Sigmoid colon (tissue), 7 donors: ENCODE measurements at places on chromosomes 1 and 21. TPM values are rescaled to one million over a fixed set of nuclear protein-coding genes. Genes with fewer than 3 reads are reported as not detected.

DNA sequence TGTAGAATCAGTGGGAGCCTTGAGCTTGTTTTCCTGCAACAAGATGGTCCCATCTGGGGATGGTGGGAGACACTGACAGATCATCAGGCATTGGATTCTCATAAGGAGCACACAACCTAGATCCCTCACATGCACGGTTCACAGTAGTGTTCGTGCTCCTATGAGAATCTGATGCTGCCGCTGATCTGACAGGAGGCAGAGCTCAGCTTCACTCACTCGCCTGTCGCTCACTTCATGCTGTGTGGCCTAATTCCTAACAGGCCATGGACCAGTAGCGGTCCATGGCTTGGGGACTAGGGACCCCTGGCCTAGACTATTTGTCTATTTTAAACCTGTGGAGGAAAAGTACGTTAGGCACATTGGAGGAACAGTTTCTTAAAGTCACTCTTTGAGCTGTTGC lies 140.0 kb downstream of the EDEM3 start:
- H3K4me1 ChIP-seq, result no peaks in the 10 kb centered on the region
- H3K27me3 ChIP-seq, result no peaks in the 10 kb centered on the region
- no peak for DNase-seq
- H3K27ac ChIP-seq, result peak overlapping the region; percentile 56

GRCh38 chr1:107563441-107563840 lies 401.5 kb downstream of the VAV3 start:
- no peaks in the 10 kb centered on the region for H3K27me3 ChIP-seq
- H3K4me3 ChIP-seq, result no peak overlapping the region
- no peak overlapping the region for H3K27ac ChIP-seq
- DNase-seq, result no peak
- H3K36me3 ChIP-seq, result no peaks in the 10 kb centered on the region

- no peaks in the 10 kb centered on the region for H3K4me1 ChIP-seq
- no peaks in the 10 kb centered on the region for H3K27me3 ChIP-seq
- DNase-seq, result no peak
- no peak overlapping the region for H3K27ac ChIP-seq
- no peak overlapping the region for H3K4me3 ChIP-seq
Measured at GRCh38 chr1:211722277-211723175, 47.1 kb upstream of the NEK2 start.

DNA sequence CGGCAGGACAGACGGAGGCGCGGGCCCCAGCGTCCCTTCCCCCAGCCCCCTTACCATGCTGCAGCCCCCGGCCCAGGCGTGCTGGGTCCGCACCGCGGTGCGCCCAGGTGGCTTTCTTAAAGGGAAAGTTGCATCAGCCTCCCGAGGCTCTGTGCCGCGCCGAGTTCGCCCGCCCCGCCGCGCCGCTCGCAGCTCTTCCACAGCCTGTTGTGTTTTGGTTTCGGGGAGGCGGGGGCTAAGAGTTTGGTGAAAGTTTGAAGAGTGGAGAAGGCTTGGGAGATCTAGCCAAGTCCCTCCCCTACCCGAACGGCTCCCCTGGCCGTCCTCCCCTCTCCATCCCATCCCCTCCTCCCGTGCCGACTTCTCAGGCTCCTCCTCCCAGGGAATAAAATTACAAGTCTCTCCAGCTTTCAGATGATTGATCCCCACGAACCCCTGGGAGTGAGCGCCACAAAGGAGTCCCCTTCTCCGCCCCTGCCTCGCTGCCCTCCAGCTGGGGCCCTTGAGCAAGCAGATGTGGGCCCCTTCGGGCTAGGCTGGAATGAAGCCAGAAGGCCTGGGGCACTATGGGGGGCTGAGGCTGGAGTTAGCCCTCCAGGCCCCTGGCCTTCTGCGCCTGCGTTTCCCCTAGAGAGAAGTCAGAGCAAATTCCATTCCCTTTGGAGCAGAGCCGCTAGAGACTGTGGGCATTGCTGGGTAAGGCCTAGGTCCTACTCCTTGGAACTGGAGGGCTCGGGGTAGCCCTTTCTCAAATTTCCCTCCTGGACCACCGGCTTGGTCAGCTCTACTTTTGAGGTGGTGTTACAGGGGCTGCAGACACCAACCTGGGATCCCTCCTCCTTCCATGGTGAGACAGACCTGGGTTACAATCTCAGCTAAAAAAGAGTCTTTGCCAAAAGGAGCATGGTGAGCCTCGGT lies at the start of gene SLC6A9:
SLC6A9 (minus strand) TSS at position 211 of the 918 bp plus-strand sequence. CDS start 7,185 bp downstream, outside the sequence.
- DNase-seq, result peak; percentile 91
- H3K4me3 ChIP-seq, result peak within 1 kb of the TSS; percentile 71
- H3K27ac ChIP-seq, result peak within 1 kb of the TSS; percentile 96
- peaks cover 47% of the 10 kb centered on the region for H3K4me1 ChIP-seq

DNA sequence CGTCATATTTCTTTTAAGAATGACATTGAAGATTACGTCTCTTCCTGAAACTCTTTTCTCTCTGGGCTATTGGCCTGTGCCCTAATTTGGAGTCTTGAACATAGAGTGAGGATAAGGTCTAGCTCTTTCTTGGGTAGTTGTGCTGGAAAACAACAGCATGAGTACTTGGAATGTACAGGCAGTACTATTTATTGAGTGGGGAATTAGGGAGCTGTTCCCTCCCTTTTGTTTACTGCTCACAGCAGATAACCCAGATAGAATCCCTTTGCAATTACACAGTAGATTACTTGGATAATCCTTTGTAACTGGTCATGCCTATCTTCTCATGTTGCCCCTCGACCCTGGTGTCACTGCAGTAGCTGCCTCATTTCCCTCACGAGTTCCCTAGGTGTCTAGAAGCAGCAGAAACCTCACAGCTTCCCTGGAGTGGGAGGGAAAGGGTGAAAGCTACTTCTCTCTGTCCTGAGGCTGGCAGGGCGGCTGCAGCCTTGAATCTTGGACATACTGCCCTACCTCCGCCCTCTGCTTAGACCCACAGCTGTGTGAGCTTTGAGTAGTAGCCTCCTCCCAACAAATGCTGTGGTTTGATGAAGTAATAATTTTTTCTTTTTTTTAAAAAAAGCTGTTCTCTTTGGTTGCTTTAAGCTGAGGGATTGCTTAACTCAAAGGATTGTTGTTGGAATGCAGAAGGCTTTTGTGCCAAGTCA lies 70.6 kb downstream of the FGGY start:
- H3K4me1 ChIP-seq, result peaks cover 8% of the 10 kb centered on the region
- DNase-seq, result peak; percentile 87
- H3K27ac ChIP-seq, result peak overlapping the region; percentile 45
- H3K27me3 ChIP-seq, result no peaks in the 10 kb centered on the region

- H3K4me1 ChIP-seq, result peaks cover 15% of the 10 kb centered on the region
- DNase-seq, result no peak
- peaks cover 19% of the 10 kb centered on the region for H3K36me3 ChIP-seq
- H3K27ac ChIP-seq, result no peak overlapping the region
- H3K27me3 ChIP-seq, result no peaks in the 10 kb centered on the region
Measured at GRCh38 chr1:2185880-2186855, 8.4 kb downstream of the FAAP20 start.

DNA sequence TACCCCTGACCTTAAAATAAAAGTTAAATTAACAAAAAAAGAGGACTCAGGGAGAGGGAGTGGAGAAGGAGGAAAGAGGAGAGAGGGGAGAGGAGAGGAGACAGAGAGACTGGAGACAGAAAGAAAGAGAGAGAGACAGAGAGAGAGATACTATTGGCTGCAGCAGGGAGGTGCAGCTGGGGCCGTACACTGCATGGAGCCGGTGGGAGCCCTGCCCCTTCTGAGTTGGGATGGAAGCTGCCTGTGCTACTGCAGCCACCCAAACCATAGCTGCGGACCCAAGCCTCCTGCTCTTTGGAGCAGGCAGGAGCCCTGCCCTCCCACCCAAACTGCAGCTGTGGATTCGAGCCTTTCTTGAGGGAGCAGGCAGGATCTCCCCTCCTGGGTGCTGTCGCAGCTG lies 32.7 kb upstream of the HP1BP3 start:
- no peak for DNase-seq
- H3K36me3 ChIP-seq, result peaks cover 48% of the 10 kb centered on the region
- H3K27me3 ChIP-seq, result no peaks in the 10 kb centered on the region
- no peak overlapping the region for H3K4me3 ChIP-seq
- H3K4me1 ChIP-seq, result no peaks in the 10 kb centered on the region

- no peaks in the 10 kb centered on the region for H3K36me3 ChIP-seq
- H3K4me1 ChIP-seq, result no peaks in the 10 kb centered on the region
- H3K27ac ChIP-seq, result no peak overlapping the region
- DNase-seq, result no peak
Measured at GRCh38 chr1:38534473-38534823, 325.1 kb downstream of the RRAGC start.

- H3K27me3 ChIP-seq, result no peaks in the 10 kb centered on the region
- H3K4me1 ChIP-seq, result no peaks in the 10 kb centered on the region
- no peaks in the 10 kb centered on the region for H3K36me3 ChIP-seq
Measured at GRCh38 chr1:93042187-93043056, 36.7 kb upstream of the MTF2 start.

DNA sequence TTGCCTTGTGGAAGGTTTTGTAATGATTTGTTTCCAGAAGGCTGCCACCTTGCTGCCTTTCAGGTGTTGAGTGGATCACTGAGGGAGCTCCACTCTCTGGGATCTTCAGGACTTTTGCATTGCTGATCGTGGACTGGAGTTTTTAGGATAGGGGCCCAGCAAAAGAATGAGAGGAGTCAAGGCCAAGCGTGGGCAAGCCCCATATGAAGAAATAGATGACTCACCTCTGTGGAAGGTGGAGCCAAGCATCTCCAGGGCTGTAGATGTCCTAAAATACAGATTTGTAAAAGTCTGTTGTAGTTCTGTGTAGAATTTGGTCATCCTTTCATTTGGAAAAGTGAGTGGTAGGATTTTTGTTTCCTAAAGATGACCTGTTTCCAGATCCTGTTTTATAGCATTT lies 67.0 kb downstream of the ST3GAL3 start:
- no peak for DNase-seq
- H3K27ac ChIP-seq, result no peak overlapping the region
- no peak overlapping the region for H3K4me3 ChIP-seq

DNA sequence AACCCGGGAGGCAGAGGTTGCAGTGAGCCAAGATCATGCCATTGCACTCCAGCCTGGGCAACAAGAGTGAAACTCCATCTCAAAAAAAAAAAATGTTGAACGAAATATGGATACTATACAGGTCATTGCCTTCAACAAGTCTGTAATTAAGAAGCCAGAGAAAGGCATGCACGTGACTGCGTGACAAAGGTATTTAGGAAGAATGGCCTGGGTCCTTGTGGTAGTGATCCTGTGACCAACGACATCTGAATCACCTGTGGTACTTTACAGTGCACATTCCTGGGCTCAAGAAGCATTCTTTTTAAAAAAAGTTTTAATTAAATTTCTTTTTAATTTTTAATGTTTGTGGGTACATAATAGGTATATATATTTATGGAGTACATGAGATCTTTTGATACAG lies 115.0 kb downstream of the GREM2 start:
- no peak overlapping the region for H3K4me3 ChIP-seq
- no peak for DNase-seq
- H3K4me1 ChIP-seq, result peaks cover 10% of the 10 kb centered on the region
- no peak overlapping the region for H3K27ac ChIP-seq
- H3K27me3 ChIP-seq, result no peaks in the 10 kb centered on the region

- DNase-seq, result no peak
- no peak overlapping the region for H3K4me3 ChIP-seq
- no peaks in the 10 kb centered on the region for H3K36me3 ChIP-seq
- no peaks in the 10 kb centered on the region for H3K4me1 ChIP-seq
- H3K27ac ChIP-seq, result no peak overlapping the region
Measured at GRCh38 chr1:43225168-43225567, 44.6 kb upstream of the TMEM125 start.

- no peak overlapping the region for H3K4me3 ChIP-seq
- no peak for DNase-seq
- no peaks in the 10 kb centered on the region for H3K27me3 ChIP-seq
- H3K36me3 ChIP-seq, result no peaks in the 10 kb centered on the region
Measured at GRCh38 chr1:58251430-58252073, 295.0 kb downstream of the OMA1 start.

DNA sequence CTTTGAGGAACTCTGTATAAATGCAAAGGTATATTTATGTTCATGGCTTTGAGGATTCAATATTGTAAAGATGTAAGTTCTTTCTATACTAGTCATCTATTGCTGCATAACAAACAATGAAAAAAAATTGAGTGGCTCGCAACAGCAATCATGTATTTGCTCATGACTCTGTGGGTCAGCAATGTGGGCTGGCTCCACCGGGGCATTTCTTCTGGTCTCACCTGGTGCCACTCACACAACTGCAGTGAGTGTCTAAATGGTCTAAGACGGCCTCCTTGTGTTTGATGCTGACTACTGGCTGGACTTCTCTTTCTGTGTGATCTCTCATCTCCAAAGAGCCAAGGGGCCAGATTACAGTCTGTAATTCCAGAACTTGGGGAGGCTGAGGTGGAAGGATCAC lies 45.1 kb upstream of the EXO1 start:
- H3K4me1 ChIP-seq, result no peaks in the 10 kb centered on the region
- no peak for DNase-seq
- no peak overlapping the region for H3K4me3 ChIP-seq
- no peak overlapping the region for H3K27ac ChIP-seq
- no peaks in the 10 kb centered on the region for H3K36me3 ChIP-seq

DNA sequence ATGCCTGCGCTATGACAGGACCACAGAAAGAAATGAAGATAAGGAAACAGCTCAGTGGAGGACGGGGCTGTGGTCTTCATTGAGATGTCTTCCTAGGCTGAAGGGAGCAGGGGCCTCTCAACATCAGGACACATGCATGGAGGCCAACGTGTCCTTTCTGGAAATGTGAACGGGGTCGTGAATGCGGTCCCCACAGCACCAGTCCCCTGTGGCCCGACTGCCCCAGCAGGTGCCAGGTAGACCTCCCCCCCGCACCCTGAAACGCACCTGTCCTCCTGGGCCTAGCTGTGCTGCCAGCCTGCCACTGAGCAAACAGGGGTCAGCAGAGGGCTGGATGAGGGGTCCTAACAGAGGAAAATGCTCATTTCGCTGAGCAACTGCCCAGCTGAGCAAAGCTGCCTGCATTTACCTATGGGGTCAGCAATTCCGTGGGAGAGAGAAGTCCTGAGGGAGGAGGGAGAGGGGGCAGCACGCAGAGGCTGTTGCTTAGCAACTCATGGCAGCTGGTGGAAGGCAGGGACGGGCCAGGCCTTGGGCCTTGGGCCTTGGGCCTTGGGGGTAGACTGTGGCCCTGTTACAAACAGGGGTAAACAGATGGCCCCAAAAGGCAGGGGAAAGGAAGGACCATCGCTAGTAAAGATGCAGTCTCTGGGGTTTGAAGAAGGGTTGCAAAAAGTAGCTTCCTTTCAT lies 77.4 kb downstream of the NPHP4 start:
- DNase-seq, result no peak
- H3K4me1 ChIP-seq, result peaks cover 6% of the 10 kb centered on the region
- no peaks in the 10 kb centered on the region for H3K27me3 ChIP-seq
- H3K4me3 ChIP-seq, result no peak overlapping the region

KLF17 gene
- polyA plus RNA-seq, result not detected

IFFO2 gene
- polyA plus RNA-seq, result 1.2 TPM

TNFRSF1B gene
- polyA plus RNA-seq, result 37.2 TPM

ZNF593OS gene
- 0.13 TPM for polyA plus RNA-seq

CYP4Z1 gene
- not detected for polyA plus RNA-seq

LCE3E gene
- not detected for polyA plus RNA-seq

SPRR2A gene
- not detected for polyA plus RNA-seq

TCHHL1 gene
- polyA plus RNA-seq, result not detected

ASPM gene
- polyA plus RNA-seq, result 0.60 TPM

RABGGTB gene
- polyA plus RNA-seq, result 57.9 TPM
